ENCODE measurements at places on chromosomes 3 and 15.

DNA sequence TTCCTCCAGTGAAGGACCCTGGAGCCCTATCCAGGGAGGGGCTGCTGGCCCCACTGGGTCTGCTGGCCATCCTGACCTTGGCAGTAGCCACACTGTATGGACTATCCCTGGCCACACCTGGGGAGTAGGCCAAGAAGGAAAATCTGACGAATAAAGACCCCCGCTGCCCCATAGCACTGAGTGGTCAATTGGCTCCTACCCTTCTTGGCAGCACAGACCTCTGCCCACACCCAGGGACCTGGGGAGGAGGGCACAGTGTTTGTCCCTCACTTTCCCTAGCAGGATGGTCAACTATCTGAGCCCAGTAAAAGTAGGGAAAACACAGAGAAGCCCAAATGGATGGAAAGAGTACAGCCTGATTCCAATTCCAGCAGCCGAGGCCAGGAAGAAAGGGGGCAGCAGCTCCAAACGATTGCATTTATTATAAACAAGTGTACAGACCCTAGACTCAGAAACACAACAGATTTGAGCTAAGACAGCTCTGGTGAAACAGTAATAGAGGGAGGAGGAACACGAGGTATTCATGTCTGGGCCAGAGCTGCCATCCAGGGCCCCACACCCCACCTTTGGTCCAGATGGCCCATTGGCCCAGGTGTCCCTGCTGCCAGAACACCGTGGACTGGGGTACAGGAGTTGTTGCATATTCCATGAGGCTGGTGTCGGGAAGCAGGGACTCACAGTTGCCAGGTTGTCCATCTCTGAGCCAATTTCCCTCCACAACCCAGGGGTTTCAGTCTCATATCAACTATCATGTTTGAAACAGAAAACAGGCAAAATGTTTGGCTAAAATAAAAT lies 21.1 kb downstream of the ATRIP start:
- DNase-seq: no peak

DNA sequence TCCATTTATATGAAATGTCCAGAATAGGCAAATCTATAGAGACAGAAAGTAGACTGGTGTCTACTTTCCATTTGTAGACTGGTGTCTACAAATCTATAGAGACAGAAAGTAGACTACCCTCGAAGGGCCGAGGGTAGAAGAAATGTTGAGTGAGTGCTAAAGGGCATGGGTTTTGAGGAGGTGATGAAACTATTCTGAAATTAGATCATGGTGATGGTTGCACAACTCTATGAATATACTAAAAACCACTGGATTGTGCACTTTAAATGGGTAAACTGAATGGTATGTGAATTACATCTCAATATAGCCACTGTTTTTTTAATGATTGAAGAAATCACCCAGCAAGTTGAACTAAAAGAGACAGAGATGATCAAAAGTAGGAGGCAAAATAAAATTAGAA lies 27.9 kb downstream of the TP53BP1 start:
- no peak for DNase-seq

GRCh38 chr3:153282355-153282754 lies 120.3 kb downstream of the RAP2B start:
- DNase-seq: no peak

- no peak for DNase-seq
These were observed 15.0 kb downstream of the TIGIT start for GRCh38 chr3:114308830-114309229.

- no peak for DNase-seq
These were observed 12.4 kb downstream of the BMF start for GRCh38 chr15:40096094-40096891.

DNA sequence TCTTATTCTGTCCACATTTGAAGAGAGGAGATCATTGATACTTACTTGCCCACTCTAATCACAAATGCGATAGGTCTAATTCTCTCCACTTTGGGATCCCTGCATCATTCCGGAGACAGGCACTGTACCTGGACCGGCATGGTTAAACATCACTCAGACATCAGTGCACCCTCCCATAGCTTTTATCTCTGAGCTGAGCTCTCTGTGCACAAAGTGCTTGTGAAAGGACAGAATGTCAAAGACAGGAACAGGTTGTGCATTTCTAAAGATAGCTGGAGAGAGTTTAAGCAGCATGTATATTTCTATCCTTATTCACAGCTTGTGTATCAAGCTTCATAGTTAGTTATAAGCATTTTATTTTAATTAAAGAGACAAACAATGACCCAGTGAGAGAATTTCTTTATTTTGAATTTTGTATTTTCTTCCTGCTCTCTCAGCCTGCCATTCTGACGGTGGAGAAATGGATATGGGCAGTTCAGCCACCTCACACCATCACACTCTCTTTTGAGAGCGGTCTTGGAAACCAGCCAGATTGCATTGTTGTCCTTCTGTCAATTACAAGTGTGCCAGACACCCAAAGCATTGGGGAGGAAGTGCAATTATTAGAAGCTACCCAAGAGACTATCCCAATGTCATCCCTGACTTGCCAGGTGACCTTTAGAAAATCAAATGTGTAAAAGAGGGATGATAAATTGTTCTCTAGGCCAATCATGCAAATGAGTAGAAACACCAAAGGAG lies 65.2 kb upstream of the CHL1 start:
- DNase-seq: no peak

- peak; percentile 61 for DNase-seq
These were observed 6.7 kb downstream of the NANOGP8 start for GRCh38 chr15:35078221-35078915.

- DNase-seq: no peak
These were observed 15.2 kb downstream of the TMCC1 start for GRCh38 chr3:129878355-129878754.

DNA sequence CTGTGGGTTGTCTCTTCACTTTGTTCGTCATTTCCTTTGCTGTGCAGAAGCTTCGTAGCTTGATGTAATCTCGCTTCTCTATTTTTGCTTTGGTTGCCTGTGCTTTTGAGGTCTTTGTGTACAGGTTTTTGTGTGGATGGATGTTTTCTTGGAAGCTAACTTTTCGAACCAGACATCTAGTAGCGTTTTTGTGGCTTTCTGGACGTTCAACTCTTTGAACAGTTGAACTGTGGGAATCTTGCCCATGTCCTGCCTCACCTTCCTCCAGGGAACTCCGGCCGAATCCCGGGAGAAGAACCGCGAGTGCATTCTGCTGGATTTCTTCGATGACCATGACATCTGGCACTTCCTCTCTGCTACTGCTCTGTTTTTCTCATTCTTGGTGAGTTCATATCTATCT lies 70.6 kb downstream of the USF3 start:
- DNase-seq: no peak

- no peak for DNase-seq
These were observed 109.4 kb downstream of the ATG7 start for GRCh38 chr3:11381563-11381962.

- DNase-seq: no peak
These were observed 11.9 kb downstream of the CERS3 start for GRCh38 chr15:100516643-100517512.

GRCh38 chr3:82376883-82377282 lies 615.4 kb upstream of the GBE1 start:
- DNase-seq: no peak

GRCh38 chr3:147426931-147427330 lies 17.8 kb downstream of the ZIC1 start:
- no peak for DNase-seq

DNA sequence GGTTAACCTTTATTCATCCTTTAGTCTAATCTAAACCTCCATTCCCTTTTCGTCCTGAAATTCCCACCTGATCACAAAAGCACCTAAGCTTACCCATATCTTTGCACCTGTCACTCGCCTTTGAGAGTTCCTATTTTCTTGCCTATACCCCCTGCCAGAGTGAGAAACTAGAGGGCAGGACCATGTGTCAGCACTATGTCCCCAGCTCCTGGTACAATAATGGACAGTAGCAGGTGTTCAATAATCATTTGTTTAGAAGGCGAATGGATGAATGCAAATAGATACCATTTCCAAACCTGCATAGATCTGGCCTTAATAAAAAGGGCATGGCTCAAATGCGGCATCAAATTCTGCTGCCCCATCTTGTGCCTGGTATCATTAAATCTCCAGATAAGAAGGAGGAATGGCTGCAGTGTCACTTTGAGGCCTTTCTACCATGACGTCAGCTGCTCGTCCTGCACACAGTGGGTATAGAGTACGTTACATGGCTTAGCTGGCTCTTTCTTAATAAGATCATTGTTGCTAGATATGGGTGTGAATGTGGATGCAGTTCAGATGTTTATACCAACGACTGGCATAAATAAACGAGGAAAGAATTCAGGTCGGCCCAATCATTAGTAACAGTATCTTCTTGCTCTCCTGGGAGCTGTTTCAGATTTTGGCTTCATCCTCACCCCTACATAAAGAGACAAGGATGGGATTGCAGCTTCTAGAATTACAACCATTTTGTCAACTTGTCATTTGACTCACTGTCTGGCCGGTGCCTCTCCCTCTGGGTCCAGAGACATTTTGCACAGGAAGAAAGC lies 148.7 kb downstream of the RORA start:
- peak; percentile 6 for DNase-seq

- peak; percentile 66 for DNase-seq
These were observed 22.4 kb downstream of the LYZL4 start for GRCh38 chr3:42387802-42388651.

DNA sequence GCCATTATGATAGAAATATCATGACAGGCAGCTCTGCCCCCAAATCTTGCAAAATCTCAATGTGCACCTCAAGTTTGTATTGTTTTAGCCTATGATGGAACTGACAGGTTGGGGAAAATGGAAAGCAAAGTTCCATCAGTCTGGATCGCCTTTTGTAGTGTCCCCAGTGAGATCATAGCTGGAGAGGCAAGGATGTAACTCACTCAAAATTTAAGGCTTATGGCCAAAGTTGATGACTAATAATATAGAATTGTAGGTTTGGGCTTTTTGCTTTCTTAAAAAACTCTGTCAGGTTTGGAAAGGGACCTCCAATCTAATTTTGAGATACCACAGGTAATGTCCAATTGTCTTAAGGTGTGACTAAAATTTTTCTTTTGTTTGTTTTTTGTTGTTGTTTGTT lies 1.4 kb upstream of the ACP3 start:
- DNase-seq: no peak

DNA sequence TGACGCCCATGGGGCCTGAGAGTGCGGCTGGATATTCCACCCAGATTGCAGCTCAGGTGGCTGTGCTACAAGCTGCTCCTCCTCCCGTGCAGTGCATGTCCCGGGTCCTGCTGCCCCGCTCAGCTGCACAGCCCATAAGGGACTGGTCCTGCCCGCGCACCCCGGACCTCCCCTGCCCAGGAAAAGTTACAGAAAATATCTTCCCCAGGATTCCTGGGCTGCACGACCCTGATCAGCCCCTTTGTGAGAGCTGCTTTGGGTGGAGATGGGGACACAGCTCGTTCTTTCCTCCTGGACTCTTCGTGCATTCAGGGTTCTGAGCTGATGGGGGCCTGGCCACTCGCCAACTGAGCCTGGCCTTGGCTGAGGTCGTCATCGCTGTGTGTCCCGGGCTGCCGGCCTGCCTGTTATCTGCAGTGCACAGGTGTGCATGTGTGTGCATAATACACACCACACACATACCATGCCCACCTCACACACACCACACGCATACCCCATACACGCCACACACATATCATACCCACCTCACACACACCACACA lies 28.8 kb downstream of the APBA2 start:
- no peak for DNase-seq

GRCh38 chr3:17087509-17087908 lies 202.8 kb downstream of the PLCL2 start:
- DNase-seq: no peak

DNA sequence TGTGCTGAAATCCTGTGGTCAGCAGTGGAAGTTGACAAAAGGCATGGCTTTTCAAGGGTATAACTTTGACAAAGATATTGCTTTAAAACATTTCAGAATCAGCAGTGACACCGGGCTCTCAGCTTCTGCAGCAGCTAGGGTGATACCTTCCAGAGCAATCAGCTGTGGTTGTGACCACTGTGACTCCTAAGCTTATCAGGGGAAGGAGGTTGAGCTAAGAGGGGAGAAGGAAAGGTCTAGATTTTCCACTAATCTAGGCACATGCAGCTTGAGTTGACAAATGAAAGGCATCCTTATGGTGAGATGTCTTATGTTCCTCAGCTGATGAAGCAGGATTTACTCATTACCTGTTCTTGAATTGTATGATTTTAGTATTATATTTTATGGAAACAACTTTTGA lies 16.3 kb upstream of the LRRFIP2 start:
- no peak for DNase-seq

DNA sequence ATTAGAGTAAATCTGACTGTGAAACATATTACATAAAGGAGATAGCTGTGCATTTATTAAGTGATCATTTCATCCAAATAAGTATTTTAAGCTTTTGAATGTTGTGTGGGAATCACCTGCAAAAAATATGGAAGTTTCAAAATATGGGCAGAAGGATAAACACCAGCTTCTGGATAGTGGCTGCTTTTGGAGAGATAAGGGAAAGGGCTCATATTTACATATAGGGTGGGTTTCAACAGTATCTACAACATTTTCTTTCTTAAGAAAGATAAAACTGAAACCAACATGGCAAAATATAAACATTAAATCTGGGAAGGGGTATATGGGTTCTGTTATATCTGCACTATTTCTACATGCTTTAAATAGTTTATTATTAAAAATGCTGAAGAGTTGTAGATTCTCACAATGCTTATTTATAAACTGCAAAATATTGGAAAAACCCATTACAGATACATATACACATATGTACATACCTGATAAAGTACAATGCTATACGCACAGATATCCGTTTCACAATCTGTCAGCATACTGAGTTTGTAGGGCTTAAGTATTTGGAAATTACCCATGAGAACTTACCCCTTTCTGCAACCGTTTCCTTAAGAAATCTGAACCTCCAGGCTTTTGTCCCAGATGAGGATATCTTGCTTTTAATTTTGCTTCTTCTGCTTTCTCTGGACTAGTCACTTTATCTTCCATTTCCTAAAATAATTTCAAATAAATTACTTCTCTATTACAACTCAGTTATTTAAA lies 12.1 kb downstream of the ARPP19 start:
- no peak for DNase-seq

GRCh38 chr15:91886878-91887277 lies 33.4 kb downstream of the SLCO3A1 start:
- DNase-seq: no peak

- no peak for DNase-seq
These were observed 60.4 kb upstream of the TRPM1 start for GRCh38 chr15:31161951-31162350.

DNA sequence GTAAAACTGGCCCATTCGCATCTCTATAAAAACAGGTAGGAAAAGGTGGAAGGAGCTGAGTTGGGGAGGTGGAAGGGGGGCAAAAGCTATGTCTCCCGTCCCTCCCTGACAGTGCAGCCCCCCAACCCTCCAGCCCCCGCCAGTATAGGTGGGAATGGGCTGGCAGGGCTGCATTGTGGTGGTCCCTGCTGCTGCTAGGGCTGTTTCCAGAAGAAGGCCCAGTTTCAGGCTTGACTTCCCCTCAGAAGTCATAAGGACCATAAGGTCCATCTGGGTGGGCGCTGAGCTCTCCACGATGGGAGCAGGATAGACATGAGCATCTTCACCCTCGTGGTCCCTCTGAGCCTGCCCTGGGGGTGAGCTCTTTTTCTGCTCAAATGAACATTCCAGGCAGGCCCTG lies 44.2 kb downstream of the APBA2 start:
- DNase-seq: no peak

Data from kidney capillary endothelial cell (primary cell).